ENCODE measurements at places on chromosomes 2 and 18.

DNA sequence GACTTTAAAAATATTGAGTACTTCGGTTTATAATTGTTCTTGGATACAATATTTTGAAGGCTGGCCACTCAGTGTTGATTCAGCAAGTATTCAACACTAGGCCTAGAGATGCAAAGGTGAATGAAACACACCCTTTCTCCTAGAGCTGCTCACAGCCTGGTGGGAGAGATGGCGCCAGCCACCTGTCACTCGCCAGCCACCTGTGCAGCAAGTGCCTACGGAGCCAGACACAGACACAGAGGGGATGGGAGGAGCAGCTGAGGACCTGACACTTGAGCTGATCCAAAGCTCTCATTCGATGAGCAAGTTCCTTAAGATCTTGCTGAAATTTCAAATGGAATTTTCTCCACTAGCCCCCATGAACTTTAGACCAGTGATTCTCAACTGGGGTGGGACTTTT is 151.1 kb upstream of the RIOK3 start:
- DNase-seq = no peak

- DNase-seq = no peak
Observed at GRCh38 chr2:219112651-219113338, 47.8 kb downstream of the NHEJ1 start.

- no peak for DNase-seq
Observed at GRCh38 chr2:209277444-209277843, 146.4 kb upstream of the MAP2 start.

DNA sequence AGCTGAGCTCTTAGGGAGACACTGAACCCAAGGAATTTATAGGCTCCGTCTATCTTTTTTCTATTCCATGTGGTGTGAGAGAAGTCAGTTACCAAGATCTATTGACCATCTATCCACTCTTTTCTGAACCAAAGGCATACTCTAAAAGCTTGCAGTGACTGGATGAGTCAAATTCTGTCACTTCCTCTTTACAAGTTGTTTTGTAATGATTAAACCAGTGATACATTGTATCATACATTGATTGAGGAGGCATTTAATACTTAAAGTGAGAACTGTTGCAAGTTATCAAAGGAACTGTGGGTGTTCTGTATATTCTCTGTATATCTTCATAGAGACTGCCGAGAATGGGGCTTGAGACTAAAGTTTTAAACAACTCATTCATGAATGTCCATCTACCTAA is 188.8 kb downstream of the CAMKMT start:
- DNase-seq = no peak

- no peak for DNase-seq
Observed at GRCh38 chr2:134336921-134337320, 83.0 kb downstream of the MGAT5 start.

DNA sequence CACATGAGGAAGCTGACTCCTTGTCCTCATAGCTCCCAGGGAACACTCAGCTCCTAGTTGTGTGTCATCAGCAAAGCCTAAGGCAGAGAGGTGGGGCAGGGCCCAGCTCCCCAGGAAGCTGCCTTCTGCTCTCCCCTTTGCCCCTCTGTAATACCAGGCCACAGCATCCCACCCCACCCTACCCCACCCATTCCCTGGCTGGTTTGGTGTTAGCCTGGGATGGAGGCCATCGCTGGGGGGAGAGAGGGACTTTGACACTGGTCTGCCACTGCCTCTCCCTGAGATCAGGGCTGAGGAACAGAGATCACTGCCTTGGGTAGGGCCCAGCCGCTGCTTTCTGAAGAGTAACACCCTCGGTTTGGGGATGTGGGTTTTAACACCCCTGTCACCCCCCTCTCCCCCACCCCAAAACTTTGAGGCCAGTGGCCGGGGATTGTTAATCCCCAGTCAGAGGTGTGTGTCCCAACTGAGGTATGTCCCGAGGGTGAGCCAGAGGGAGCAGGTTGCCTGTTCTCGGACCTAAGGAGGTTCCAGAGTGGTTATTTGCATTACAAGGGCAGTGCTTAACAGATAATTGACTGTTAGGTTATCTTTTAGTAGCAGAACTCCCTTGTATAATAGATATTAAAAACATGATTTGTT is 41.4 kb downstream of the TET3 start:
- DNase-seq = no peak

GRCh38 chr2:158637357-158637756 is 157.8 kb upstream of the DAPL1 start:
- DNase-seq = no peak

DNA sequence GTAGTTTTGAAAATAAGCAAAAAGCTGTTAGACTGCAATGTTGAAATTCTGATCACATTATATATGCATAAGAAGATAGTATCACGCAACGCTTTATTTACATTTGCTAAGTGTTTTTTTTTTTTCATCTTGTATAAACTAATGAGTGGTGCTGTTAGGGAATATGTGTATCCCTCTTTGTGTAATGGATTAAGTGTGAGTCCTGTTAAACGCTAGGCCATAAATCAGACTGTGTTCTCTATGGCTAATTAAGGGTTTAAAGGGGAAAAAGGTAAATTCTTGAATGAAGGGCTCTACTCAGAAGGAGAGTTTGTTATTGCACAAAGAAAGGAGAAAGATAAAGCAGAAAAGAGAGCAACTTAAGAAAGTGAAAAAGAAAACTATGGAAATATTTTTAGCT is 4.8 kb upstream of the ASXL3 start:
- DNase-seq = no peak

Data from fibroblast of gingiva (primary cell).